Stimulated activated CD8-positive, alpha-beta memory T cell treated with anti-CD3 and anti-CD28 coated beads, Interleukin-15, amount 100 ng/mL, for 48 hours (primary cell): ENCODE measurements at places on chromosomes 2 and 18.

- no peak for DNase-seq
Observed at GRCh38 chr2:71715951-71716696, 262.8 kb downstream of the DYSF start.

- DNase-seq, result no peak
Observed at GRCh38 chr2:27000228-27000627, 29.8 kb downstream of the MAPRE3 start.

- no peak for DNase-seq
Observed at GRCh38 chr2:133139847-133140533, 428.3 kb downstream of the NCKAP5 start.

DNA sequence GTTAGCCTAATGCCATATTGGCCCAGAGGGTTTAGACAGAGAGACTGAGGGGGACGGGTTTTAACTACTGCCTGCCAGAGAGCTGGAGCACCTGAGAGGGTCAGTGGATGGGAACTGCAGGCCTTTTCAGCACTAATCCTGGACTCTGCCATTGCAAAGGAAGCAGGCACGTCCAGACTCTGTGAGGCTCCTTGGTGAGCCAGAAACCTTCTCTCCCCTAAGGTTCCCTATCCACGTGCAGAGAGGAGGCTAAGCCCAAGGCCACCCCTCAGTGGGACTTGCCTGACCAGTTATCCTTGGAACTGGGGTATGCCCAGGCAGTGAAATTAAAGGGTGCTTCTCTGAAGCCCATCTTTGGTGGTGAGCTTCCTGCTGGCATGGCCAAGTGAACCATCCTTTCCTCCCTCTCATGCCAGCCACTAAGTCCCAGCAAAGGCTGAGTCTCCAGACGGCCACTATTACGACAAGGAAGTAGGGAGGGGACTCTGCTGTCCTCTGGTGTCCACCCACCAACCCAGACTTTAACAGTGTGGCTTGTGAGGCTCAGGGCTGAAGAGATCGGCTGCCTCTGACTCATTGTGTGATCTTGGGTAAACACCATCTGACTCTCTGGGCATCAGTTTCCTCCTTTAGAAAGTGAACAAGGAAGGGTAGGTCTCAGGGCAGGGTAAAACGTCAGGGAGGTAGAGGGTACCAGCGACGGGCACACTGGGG, 3.9 kb upstream of the MLPH start:
- no peak for DNase-seq

GRCh38 chr2:160609346-160609745, 115.7 kb upstream of the RBMS1 start:
- no peak for DNase-seq

- no peak for DNase-seq
Observed at GRCh38 chr2:60481257-60481656, 72.2 kb downstream of the BCL11A start.

- DNase-seq, result no peak
Observed at GRCh38 chr2:111534910-111535352, 349.1 kb downstream of the ANAPC1 start.

DNA sequence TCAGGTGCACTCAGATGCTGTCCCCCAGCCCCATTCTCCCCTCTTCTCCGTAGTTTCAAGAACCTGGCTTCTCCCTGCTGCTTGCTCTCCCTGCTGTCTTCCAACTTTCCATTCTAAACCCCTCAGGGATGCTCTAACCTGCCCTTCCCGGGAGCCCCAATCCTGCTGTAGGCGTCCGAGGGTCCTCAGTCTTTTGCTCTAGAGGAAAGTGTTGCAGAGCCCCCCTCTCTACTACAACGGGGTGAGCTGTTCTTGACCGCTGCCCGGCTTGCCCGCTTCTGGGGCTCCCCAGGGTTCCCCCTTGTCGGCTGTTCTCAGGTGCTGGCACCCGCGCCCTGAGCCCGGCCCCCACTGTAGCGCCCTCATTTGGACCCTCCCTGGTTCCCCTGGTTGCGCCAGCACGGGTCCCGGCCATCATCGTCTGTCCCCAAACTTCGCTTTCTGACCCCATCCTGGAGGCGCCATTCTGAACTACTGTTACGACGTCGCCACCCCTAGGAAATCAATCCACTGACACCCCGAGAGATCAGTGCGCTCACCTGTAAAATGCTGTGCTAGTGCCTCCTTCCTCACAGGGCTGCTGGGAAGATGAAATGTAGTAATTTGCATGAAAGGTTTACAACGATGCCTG, 31.9 kb upstream of the REG3G start:
- DNase-seq, result no peak

DNA sequence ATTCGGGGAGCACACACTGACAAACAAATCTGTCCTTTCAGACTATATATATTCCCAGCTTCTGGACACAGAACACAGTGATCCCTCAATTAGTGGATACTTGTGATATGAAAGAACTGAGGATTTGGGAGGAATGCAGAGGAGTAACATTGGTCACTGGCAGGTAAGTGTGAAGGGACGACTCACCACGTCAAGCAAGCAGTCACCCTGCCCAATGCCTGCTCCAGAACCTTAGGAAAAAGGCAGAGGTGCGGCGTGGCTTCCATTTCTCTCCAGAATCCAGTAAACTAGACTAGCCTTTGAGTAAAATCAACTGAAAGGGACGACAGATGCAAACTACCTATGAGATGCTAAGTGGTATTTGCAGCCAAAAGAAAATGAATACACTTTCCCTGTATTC, 1.1 kb downstream of the CCDC93 start:
- DNase-seq, result no peak

DNA sequence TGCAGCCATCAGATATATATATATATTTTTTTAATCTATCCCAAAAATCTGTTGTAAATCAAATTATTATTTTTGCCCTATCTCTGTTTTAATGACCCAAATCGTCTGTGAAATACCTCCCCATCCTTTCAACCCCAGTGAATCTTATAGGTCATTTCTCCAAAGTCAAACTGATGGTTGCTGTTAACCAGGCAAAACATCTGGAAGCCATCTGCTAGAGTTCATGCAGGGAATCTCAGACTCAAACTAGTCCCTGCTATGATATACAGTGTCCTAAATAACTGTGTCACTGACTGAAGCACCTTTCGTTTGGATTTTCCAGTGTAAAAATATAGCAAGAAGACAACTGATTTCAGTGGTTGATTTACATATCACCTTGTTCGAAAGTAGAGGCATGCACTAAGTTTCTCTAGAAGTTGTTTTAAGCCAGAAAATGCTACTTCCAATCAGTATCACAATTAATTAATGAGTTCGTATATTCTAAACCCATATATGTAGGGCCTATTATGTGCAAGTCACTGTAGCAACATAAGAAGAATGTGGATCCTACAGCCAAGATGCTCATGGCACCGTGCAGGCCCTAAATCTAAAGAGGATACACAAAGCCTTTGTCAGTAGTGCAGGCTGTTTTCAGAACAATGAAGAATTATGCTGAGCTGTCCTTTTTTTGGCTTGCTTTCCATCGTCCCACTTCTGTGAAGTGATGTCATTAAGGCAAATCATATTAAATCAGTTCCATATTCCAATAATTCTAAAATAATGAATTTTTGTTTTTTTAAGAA, 566.0 kb downstream of the STK39 start:
- no peak for DNase-seq

DNA sequence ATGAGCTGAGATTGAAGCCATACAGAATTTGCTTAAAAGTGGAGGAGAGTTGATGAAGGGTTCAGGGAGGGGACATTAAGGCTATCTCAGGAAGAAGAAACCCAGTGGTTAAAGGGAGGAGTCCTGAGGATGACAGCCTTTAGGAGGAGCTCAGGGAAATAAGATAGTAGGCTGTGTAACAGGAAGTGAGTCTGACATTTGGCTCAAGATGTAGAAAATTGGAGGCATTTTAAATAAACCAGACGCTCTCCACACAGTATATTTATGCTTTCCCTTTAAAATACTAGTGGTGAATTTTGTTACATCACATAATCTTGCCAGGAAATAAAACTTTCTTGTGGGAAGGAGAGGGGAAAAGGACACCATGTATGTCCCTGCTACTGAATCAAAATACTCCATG, 11.6 kb downstream of the KCNH7 start:
- DNase-seq, result no peak

GRCh38 chr2:37781028-37781427, 109.6 kb upstream of the CDC42EP3 start:
- DNase-seq, result no peak

DNA sequence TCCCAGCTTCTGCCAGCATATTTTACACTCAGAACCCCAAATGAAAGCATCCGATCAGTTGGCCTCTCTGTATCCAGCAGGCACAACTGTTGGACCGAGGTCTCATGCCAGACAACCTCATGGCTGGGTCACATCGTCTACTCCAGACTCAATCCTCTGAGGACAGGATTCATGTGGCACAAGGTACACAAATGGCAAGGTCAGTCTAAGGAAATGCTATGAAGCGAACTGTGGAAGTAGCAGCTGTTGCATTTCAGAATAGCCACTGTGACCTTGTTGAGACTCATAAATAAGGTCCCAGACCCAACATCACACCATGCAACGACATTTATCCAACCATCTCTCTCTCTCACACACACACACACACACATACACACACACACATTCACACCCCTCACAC, 7.1 kb upstream of the FZD7 start:
- DNase-seq, result no peak

DNA sequence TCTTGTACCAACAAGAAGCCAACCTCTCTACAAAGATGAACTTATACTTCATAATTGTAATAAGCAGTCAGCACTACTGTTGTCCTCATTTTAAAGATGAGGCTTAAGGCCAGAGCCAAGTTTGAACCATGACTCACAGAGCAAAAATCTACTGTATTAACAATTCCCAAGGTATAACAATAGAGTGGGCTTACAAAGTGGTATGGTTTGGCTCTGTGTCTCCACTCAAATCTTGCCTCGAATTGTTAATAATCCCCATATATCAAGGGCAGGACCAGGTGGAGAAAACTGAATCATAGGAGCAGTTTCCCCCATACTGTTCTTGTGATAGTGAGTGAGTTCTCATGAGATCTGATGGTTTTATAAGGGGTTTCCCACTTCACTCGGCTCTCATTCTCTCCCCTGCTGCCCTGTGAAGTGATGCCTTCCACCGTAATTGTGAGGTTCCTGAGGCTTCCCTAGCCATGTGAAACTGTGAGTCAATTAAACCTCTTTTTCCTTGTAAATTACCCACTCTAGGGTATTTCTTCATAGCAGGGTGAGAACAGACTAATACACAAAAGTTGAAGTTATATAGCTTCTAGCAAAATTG, 19.5 kb downstream of the MRPL44 start:
- no peak for DNase-seq
